ENCODE measurements at places on chromosomes 6 and 20.

GRCh38 chr20:37841389-37841788 lies 61.5 kb upstream of the VSTM2L start:
- DNase-seq = no peak

DNA sequence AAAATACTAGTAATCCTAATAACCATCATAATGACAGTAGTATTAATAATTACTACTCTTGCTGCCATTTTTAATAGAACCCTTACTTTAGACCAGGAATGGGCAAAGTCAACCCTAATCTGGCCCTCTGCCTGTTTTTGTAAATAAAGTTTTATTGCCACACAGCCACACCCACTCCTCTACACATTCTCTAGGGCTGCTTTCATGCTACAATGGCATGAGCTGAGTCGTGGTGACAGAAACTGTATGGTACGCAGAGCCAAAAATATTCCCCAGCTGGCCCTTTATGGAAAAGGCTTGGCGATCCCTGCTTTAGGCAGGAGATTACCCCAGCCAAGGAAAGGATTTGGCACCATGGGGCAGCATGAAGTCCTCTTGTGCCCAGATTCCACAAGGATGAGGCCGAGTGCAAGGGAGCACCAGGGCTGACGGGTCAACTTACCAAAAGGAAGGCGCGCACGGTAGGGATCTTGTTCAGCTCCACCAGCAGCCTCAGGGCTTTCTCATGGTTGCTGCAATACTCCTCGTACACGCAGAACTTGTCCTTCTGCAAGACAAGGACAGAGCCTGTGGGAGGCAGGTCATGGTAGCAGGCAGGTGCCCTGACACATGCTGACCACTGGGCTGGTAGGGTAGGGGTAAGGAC lies 93.6 kb downstream of the PREX1 start:
- no peak for DNase-seq

DNA sequence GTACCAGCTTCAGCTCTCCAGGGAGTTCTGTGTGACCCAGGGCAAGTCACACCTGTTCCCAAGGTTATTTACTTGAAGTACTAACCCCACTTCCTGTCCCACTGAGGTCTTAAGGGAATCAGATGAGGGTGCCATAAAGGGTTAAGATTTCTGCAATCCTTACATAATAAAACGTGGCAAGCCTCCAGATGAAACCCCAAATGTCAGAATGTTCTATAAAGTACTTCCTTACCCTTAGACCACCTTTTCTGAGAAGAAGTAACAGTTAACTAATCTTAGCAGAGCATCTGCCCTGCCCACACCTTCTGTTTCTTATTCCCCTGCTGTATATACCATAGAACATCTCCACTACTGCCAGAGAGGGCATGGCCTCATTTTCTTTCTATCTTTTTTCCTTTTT lies 6.0 kb upstream of the AVP start:
- DNase-seq = no peak

DNA sequence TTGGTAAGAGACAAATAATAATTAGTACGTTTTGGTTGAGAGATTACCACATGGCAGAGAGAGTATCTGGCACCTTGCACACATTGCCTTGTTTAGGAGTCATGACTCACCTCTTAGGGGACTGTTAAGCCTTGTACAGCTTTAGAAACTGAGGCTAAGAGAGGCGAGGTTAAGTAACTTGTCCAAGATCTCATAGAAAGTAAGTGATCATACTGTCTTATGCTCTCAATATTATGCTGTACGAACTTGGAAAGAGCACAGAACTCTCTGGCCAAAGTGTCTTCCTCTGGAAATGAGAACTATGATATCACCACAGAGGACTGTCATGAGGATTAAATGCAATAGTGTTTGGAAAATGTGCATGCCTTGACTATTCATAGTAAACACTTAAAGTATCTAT lies 249.0 kb downstream of the UTRN start:
- DNase-seq = no peak

DNA sequence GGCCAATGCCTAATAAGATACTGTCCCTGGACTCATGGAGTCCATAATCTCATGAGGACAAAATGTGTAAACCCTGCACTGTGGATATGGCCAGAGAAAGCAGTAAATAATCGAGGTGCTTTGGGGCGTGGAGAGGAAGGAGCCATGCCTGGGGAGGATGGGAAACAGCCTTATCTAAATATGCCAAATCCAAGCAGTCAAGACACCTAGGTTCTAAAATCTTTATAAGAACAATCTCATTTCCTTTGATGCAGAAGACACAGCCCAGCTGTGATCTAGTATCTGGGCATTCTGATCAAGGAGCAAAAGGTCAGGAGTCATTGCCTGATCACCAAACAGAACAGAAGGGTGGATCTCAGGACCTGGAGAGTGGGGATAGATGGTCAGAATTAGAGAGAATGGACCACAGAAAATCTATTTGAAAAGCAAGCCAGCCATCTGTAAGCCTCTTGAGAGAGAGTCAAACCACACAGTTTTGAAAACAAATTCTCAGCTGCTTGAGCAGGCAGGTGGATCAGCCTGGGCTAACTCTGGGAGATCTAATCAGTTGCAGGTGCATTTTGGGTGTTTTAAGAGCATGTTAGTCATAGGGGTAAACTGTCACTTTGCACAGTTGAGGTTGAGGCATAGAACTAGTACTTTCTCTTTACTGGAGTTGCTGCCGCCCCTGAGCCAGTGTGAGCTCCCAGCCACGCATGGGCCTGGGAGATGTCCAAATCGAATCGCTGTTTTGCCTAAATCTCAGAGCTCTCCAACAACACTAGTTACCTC lies 130.8 kb upstream of the TNFAIP3 start:
- DNase-seq = no peak

DNA sequence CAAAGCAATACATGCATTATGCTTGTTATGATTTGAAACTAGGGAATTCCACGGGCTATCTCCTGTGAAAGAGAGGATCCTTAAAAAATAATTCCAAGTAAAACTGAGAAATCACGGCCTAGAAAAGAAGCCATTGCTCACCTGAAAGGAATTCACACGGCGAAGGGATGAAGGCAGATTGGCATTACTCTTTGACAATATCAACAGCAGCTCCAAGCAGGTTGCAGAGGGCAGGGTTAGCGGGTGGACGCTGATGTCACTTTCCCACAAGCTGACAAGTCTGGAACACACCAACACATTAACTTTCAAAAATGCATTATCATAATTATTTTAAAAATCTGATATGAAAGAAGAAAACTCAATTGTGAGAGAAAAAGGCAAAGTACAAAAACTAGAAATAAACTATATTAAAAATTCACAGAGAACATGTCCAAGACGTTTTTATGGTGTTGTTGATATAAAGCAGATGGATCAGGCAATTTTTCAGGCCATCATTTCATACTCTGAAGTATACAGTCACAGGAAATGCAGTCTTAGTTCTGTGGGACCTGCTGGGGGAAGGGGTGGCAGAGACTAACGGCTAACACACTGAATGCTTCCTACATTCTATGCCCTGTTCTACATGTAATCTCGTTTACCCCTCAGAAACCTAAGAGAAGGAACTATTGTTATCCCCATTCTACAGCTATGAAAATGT lies 108.3 kb downstream of the UBE3D start:
- peak; percentile 3 for DNase-seq

GRCh38 chr6:121055572-121056163 lies 278.6 kb downstream of the TBC1D32 start:
- peak; percentile 46 for DNase-seq

DNA sequence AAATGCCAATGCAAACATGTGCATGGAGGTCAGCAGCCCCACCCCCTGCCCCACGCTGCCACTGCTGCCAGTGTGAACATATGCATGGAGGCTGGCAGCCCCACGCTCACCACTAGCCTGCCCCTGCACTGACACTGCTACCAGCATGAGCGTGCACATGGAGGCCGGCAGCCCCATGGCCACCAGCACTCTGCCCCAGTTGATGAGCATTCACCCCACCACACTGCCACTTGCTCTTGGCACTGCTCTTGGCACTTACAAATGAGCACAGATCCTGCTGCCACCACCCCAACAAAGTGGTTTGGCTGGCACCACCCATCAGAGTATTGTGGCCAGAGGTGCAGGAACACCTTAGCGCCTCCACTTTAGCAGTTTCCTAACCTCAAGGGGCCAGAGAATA lies 174.1 kb downstream of the KHDC1L start:
- no peak for DNase-seq

GRCh38 chr6:127403636-127404035 lies 55.6 kb downstream of the KIAA0408 start:
- no peak for DNase-seq

DNA sequence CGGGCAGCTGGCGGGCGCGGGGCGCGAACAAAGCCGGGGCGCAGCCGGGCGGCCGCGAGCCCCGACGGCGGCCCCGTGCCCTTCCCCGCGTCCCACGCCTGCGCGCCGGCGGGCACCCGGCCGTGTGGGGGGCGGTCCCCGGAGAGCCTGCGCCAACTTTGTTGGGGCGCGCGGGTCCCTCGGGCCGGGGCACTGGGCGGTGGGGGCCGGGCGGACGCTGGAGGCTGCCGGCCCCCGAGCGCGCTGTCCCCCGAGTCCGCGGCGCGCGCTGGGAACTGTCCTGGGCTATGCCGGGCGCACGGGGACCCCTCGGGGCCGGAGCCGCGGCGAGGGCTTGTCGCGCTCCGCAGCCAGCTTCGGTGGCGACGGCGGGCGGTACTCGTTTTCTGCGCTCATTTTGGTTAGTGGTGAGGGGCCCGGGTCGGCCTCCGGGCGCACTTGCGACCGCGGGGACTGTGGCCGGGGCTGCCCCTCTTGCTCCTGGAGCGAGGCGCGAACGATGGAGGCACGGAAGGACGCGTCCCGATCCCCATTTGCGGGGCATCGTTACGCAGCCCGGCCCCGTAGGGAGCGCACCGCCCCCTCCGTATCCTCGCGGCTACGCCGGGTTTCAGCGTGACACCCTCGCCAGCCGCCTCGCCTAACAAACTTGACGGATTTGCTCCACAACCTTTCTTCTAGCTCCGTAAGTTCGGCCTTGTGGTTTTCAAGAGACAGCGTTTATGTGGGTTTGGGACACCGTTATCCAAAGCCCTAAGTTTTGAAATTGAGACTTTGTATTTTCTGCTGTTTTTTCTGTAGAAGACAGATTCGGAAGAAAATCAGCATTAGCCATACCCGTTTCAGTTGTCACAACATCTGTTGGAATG lies 622 bp downstream of the SS18L1 start:
- DNase-seq = peak; percentile 79

- no peak for DNase-seq
Measured at GRCh38 chr6:119303164-119303887, 46.2 kb downstream of the MAN1A1 start.

GRCh38 chr6:35876902-35877301 lies 44.0 kb downstream of the SRPK1 start:
- DNase-seq = no peak

DNA sequence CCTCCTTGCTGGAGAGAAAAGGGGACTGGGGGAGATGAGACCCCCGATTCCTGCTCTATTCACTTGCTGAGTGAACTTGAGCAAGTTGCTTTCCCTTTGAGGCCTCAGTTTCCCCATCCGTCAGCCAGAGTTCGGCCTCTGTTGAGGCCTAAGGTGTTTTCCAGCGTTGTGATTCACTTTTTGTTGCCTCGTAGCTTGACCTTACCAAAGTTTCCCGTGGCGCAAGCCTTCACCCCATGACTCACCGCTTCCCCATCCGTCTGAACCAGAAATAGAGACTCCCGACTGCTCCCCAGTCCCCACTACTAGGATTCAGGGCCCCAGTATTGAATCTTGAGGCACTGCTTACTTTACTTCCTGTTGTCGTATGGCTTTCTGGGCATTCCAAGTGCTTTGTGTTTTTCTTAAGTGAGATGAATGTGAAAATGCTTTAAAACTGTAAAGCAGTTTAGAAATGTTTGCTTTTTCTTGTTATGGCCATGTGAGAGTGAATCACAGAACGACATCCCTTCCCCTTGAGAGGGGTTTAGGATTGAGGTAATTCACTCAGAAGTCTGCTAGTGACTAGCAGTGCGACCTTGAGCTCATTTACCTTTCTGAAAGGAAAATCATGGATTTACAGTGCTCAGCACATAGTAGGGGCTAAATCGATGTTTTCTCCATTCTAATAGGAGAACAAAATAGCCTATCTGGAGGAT lies 1.2 kb downstream of the CHMP4B start:
- DNase-seq = peak; percentile 94

DNA sequence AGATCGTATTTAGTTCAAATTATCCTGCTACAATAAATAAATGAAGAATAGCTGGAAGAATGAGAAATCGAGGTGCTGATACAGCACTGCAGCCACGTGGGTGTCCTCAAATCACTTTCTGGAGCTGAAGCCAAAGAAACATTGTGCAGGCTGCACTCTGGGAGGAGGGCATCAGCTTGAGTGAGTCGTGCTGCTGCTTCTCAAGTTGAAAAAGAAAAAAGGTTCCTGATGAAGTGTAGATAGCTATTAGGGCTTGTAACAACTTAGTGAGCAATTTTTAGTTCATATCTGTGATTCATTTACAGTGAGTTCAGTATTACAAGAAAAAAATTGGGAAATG lies 40.5 kb downstream of the DSE start:
- DNase-seq = peak; percentile 31

- no peak for DNase-seq
Measured at GRCh38 chr6:168179133-168179532, 100.1 kb upstream of the FRMD1 start.

GRCh38 chr6:56808871-56809359 lies 146.0 kb upstream of the BEND6 start:
- DNase-seq = no peak

DNA sequence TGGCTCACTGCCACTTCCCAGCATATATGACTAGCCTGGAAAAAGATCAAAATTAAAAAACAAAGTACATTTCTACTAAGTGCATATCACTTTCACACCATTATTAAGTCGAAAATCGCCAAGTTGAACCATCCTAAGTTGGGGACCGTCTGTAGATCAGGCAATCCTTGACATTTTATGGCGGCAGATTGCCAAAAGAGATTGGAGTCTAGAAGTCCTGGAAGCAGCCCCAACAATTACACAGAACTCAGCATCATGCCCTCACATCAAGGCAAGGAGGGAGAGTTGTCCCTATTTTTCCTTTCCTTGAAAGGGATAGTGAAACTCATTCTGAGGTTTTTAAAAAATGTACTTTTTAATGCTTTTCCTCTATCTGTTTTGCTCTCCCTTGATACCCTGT lies 30.7 kb downstream of the SLC22A3 start:
- no peak for DNase-seq

DNA sequence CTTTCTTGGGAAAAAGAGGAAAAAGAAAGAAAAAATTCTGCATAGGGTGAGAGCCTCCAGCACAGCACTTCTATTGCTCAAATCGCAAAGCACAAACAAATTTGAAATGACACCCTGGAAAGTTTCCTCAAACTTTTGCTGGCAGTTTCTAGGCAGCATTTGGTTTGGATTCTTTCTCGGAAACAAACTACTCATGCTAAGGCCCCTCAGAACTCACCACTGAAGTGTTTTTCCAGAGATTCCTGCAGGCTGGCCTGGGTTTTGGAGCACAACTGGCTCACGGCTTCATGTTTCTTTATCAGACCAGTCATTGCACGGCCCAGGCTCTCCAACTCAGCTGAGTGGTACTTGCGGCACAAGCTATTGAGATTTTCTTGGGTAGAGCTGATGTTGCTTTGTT lies 237.8 kb downstream of the SYNE1 start:
- DNase-seq = no peak

GRCh38 chr20:2206957-2207769 lies 88.6 kb upstream of the TGM3 start:
- DNase-seq = peak; percentile 81
